ENCODE measurements at places on chromosomes 5 and 9.

DNA sequence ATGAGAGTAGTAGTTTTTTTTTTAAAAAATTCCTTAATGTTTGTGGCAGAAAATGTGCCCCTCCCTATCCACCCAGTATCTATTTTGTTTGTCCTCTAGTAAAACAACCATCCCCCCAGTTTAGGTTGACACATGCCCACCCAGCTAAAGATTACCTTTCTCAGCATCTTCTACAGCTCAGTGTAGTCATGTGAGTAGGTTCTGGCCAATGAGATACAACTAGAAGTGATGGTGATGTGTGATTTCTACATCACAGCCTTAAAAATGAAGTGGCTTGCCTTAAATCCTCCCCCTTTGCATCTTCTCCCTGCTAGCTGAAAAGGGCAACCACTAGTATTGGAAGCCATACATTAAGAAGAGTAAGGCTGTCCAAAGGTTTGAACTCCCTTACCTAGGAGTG is 14.9 kb downstream of the CHD1 start:
- DNase-seq = no peak

DNA sequence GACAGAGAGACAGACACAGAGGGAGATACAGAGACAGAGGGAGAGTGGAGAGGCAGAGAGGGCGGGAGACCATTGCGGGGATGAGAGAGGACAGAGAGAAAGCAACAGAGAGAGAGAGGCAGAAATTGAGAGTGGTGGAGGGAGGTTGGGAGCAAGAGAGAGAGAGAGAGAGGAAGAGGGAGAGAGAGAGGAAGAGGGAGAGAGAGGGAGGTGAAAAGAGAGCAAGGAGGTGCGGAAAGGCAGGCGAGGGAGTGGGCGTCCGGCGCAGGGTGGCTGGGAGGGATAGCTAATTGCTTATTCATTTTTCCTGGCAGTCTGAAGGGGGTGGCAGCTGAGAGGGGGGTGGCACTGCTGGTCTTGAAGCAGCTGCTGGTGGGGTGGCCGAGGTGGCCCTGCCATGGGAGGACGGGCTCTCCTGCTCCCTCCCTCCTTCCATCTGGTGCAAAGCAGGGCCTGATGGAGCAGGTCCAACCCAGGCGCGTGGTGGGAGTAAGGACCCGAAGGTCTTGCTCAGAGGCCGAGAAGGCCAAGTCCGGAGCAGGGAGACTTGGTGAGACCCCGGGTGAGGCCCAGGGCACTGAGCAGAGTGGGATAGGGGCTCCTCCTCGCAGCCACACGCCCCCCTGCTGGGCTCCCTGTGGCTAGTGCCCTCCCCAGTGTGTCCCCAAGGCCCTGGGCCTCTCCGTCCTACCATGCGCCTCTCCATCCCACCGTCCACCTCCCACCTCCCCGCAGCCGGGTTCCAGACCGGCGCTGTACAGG is 25.3 kb upstream of the RNU6ATAC start:
- no peak for DNase-seq

DNA sequence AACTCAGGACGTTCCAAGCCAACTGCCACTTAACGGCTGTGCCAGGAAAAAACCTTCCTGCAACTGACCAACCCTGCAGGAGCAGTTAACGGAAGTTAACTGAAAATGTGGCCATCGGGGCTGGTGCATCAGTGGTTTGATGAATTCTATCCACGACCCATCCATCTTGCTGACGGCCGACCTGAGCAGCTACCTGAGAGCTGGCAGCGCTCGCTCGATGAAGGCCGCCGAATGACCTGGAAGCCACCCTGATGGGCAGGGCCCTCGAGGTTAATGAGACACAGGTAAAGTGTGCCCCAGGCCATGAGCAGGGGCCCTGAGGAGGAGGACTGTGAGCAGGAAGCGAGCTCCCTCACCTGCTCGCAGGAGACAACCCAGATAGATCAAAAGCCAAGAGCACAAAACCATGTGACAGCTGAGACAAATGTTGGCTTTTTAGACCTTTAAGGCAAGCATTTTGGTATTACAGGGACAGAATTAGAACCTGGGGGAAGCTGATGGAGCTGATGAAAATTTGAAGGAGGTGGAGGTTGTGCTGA is 35.3 kb upstream of the FLT4 start:
- DNase-seq = no peak

- DNase-seq = no peak
Observed at GRCh38 chr5:74587890-74588289, 52.6 kb downstream of the ENC1 start.

DNA sequence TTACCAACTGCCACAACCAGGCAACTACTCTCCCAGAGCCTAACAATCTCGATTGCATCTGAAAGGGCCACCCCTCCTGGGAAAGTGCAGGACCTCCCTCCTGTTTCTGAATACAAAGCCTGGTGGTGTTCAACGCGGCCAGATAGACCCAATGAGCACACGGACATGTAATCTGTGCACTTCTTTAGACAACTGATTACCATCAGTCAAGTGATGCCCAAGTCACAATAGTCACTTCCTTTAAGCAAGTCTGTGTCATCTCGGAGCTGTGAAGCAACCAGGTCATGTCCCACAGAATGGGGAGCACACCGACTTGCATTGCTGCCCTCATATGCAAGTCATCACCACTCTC is 739 bp downstream of the C9orf72 start:
- peak; percentile 50 for DNase-seq

GRCh38 chr5:131413605-131414559 is 150.0 kb downstream of the CDC42SE2 start:
- no peak for DNase-seq

DNA sequence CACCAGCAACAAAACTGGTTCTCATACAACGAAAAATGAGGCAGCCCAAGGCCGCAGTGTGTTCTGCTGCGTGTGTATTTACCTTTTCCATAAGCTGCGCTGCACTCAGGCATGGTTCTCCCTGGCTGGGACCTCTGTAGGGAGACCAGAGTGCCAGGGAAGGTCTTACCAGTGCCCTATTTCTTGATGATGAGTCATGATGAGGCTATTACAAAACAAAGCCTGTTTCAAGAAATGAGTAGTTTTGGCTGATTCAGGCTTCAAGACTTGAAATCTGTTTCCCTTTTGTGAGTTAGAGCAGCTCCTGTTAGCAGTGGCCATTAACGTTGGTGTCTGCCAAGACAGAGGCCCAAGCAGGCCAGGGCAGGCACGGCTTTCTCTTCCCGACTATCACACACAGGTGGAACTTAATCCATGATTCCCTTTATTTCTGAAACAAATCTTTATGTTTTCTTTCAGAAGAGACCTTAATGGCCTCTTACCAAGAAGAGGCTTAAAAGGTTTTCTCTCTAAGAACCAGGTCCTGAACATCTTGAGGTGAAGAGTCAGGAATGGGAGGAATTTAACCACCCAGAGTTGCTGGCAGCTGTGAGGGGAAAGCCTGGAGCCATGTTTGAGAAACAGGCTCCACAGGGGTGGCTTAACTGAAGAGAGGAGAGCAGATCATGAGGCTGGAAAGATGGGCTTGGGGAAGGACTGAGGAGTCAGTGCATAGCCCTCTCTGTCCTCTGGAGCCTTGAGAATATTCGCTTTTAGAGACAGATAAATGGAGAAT is 41.4 kb upstream of the TIFAB start:
- DNase-seq = peak; percentile 91

DNA sequence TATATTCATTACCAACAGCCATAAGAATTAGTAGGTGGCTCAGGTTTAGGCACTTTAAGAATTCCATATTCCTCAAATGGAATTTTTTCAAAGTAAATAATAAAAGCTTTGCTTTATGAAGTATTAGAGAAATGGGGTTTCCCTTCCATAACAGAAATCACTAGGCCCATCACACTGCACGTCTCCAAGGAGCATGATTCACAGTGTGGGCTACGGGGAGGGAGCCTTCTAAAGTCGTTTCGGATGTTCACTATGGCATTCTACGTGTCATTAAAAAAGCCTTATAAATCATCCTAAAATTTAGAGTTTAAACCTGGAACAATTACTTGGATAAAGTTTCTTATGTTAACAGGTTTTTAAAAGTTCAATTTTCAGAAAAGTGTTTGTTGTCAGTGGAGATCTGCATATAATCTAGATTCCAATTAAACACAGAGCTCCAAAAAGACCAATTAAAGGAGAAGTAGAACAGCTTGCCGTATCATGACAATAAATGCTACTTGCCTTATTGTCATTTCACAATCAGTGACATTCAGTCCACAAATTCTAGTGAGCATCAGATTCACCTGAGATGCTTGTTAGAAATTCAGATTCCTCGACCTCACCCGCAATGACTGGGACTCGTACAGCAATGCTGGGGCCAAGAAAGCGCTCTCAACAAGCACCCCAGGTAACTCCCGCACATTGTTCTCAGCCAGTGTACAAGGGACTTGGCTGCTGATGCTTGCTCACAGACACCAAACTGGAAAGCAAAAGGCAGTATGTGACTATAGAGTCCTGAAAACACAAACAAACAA is 115.7 kb downstream of the NFIB start:
- DNase-seq = no peak

All from foreskin keratinocyte (primary cell).